ENCODE measurements at places on chromosomes 13 and 19.
A peak's percentile ranks its signal among the peaks of the same experiment; 100 is the strongest.

- DNase-seq, result no peak
These were observed 598.1 kb downstream of the TBC1D4 start for GRCh38 chr13:74883834-74884233.

- peak; percentile 47 for DNase-seq
These were observed 12.7 kb upstream of the FREM2 start for GRCh38 chr13:38674208-38674607.

DNA sequence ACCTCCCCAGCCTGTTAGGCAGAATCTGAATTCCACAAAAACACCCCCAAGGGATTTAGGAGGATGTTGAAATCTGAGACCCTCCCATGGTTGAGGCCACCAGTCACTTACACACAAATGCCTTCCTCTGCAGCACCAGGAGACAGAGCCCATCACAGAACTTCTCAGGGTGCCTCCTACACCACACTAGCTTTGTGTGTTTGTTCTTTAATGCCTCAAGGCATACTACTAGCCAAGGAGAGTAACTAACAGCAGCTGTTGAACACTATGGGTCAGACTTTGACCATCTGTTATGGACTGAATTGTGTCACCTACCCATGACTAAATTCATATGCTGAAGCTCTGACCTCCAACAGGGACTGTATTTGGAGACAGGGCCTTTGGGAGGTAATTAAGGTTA is 9.5 kb upstream of the MED26 start:
- DNase-seq, result no peak

GRCh38 chr13:75365724-75366173 is 116.2 kb downstream of the TBC1D4 start:
- DNase-seq, result peak; percentile 13

GRCh38 chr13:65836066-65836465 is 1394.1 kb downstream of the PCDH9 start:
- DNase-seq, result no peak

DNA sequence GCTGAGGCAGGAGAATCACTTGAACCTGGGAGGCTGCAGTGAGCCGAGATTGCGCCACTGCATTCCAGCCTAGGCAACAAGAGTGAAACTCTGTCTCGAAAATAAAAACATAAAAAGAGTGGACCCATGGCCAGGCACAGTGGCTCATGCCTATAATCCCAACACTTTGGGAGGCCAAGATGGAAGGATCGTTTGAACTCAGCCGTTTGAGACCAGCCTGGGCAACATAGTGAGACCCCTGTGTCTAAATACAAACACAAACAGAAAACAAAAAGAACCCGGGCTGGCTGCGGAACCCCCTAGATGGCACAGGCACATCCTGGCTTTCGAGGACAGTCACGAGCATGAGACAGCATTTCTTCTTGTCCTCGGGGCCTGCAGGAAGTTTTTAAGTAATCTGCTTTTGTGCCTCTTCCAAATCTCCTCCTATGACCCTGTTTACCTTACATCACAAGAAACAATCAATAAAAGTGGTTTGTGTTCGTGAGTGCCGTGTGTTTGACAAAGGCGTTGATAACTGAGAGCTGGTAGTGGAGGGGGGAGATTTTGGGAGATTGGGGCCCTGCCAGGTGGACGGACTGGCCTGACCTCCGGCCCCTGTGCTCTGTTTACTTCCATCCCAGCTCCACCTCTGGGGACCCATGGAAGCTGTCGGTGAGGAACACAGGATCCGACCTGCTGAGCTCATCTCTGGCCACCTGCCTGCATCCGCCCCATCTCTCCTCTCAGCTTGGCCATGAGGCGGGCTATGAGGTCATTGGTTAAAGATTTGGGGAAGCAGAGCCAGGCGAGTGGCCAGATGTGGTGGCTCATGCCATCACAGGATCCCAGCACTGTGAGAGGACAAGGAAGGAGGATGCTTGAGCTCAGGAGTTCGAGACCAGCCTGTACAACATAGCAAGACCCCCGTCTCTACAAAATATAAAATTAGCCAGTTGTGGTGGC is 5.9 kb upstream of the GDF15 start:
- no peak for DNase-seq

DNA sequence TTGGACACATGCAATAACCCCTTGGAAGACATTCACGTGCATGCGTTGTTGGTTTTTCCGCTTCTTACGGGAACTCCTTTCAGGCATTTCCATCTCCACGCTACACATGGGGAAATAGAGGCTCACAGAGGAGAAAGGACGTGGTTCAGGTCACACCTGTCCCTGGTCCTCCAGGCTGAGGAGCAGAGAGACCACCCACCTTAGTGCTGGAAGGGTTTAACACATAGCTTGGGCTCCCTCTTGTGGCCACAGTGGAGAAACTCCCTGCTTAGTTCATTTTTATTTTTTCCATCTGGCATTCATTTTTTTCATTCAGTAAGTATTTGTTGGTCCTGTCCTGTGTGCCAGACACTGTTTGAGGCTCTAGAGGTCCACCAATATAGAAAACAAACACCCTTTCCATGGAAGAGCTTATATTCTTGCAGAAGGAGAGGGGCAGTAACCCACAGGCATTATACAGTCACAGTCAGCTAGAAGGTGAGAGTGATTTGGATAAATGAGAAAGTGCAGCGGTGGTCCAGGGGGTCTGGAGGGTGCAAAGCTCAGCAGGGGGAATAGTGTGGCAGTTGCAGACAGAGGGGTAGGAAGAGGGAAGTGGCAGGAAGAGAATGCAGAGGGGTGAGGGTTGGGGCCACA is 24.2 kb upstream of the TTYH1 start:
- peak; percentile 86 for DNase-seq

DNA sequence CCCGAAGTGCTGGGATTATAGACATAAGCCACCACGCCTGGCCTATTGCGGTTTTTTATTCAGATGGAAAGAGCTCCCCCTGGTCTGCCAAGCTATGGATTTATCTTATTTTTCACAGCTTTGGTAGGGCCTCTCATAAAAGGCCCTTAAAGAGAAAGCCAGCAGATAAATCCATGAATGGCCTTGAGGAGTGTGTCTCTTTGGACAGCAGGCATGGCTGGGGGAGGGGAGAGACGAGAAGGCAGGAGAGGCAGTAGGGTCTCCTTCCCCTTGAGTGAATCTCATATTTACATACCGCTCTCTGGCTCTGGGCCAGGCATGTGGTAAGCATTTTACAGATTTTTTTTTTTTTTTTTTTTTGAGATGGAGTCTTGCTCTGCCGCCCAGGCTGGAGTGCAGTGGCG is 25.2 kb downstream of the MARK4 start:
- peak; percentile 54 for DNase-seq

- DNase-seq, result no peak
These were observed 19.8 kb downstream of the MAST3 start for GRCh38 chr19:18117364-18117691.
